ENCODE measurements at places on chromosomes 16 and 17. TPM values are rescaled to one million over a fixed set of nuclear protein-coding genes. Genes with fewer than 3 reads are reported as not detected.

DNA sequence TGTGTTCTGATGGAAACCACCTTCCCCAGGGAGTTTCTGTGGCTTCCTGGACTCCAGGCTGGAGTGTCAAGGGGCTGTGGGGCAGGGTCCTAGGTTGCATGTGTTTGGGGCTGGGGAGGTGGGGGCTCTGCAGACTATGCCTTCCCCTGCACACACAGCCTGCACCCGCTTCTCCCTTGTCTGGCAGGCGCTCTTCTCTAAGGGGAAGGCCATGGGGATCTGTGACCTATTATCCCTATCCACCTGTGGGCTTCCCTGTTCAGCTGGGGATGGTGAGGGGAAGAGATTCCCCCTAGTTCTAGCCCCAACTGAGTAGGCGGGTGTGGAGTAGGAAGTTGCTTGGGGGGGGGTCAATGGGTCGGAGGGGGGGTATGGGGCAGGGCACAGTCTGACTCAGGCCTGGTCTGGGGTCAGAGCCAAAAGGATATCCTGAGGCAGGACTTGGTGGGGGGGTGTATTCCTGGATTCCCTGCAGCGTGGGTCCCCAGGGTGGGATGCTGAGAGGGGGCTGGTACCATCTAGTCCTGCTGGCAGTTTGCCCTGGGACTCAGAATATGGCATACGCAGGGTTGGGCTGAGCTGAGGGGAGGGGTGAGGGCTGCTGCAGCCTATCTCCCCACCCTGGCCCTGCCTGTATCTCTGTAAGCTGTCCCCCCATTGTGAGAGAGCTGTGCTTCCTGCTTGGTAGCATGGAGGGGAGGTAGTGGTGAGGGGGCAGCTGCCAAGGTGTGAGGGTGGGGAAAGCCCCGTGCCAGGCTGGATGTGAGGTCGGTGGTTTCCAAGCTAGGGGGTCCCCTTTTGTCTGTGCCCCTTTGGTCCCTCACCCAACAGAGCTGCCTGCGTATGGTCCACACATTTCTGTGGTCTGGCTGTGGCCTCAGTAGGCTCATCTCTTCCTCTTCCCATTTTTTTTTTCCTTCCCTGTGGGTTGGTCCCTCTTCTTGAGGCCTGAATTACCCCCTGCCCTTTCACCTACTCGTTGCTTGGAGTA is 14.7 kb downstream of the RARA start:
- DNase-seq = peak; percentile 78

DNA sequence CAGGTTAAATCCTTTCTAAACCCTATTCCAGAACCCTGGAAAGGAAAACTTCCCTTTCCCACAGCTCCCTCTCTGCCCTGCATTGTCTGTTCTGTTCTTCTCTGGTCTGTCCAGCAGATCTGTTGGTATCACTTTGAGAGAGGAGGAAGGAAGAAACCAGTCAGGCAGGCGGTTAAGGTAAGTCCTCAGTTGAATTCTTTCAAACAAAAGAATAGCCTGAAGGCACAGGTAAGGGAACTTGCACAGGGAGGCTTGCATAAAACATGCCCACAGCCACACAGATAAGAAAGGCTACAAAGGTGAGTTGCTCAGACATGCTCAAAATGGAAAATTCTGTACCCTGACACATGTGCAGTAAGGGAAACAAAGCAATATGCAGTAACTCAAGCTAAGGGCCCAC is 595.7 kb upstream of the CDH5 start:
- no peak for DNase-seq

- DNase-seq = no peak
These were observed 23.0 kb downstream of the SLC35G3 start for GRCh38 chr17:35170968-35171771.

DNA sequence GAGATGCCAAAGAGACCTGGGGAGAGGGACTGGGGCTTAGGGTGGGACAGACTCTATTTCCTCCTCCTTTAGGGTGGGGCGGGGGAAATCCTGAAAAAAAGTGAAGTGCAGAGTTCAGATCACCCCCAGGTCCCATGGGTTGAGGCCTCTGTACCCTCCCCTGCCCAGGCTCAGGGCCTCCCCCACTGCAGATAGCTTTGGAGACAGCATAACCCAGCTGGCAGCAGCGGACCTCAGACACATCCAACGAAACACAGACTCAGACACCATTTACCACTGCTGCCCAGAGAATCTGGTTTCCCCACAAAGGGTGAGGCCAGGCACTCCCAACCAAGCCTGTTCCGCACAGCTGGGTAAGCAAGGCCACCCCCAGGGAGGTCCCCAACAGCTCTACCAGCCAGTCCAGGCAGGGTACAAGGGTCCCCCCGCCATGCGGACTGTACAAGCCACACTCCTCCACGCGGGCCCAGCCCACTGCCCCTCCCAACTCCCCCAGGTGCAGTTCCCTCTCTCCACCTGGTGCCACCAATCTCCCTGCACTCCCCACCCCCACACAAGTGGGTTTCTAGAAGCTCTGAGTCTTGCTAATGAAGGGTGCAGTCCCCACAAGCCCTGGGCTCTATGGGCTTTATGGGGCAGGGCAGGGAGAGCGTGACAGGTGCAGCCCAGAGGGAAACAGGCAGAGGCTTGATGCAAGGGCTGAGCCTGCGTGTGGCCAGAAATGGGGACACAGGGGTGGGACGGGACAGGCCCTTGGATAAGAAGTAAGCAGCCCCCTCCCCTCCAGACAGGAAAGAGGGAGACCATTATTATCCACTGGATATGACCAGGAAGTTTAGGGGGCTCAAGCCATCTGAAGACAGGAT is 8.9 kb downstream of the RHBDF2 start:
- DNase-seq = no peak

The NPIPA2 gene
- total RNA-seq = 3.7 TPM

The LUC7L3 gene
- total RNA-seq = 129 TPM

- DNase-seq = no peak
These were observed 170.2 kb downstream of the UTP18 start for GRCh38 chr17:51430591-51430990.

DNA sequence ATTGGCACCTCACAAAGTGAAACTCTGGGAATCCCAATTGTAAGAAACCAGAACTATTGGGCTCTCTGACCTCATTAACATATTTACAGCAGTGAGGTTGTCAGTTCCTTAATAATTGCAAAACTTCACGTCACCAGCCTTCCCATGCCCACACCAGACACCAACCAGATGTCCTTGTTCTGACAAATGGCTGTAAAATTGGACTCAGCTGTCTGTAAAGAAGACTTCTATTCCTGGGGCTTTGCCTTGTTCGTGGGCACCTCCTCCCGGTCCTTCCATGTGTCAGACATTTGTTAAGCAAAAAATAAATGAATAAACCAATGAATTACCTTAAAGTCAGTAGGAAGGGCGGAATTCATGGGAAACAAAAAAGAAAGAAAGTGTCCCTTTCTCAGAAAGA is 284.3 kb upstream of the CDH11 start:
- no peak for DNase-seq

- DNase-seq = no peak
These were observed 34.4 kb upstream of the ZNF750 start for GRCh38 chr17:82874011-82874835.

The MYL4 gene
- not detected for total RNA-seq

GRCh38 chr17:60148373-60148772 is 1.4 kb upstream of the CA4 start:
- DNase-seq = no peak

The GRB7 gene
- total RNA-seq = not detected

The GAST gene
- not detected for total RNA-seq

DNA sequence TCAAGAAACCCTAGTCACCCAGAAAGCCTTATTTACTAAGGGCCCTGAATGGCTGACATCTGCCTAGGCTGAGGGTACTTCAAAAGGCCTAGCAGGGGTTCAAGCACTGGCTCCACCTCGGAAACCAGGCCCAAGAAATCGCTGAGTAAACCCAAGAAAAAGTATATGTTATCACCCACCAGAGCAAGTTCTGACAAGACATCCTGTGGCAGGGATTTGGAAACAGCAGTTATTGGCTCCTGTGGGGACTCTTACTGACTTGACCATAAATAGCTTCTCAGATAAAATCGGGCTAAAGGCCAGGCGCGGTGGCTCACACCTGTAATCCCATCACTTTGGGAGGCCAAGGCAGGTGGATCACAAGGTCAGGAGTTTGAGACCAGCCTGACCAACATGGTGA is 12.2 kb downstream of the ATP6V0D1 start:
- no peak for DNase-seq

The NPIPA5 gene
- total RNA-seq = 13.9 TPM

DNA sequence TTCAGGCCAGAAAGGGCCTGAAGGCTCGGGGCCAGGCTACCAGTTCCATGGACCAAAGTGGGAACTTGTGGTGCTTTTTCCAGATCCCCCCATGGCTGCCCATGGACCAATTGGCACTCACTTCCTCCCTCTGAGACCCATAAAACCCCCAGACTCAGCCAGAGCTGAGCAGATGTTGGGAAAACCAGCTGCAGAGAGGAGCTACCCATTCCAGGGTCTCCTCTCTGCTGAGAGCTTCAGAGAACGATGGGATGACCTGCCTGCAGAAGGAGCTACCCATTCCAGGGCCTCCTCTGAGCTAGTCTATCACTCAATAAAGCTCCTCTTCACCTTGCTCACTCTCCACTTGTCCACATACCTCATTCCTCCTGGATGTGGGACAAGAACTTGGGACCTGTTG is 52.2 kb upstream of the MED9 start:
- DNase-seq = no peak

The HOXB9 gene
- total RNA-seq = not detected

DNA sequence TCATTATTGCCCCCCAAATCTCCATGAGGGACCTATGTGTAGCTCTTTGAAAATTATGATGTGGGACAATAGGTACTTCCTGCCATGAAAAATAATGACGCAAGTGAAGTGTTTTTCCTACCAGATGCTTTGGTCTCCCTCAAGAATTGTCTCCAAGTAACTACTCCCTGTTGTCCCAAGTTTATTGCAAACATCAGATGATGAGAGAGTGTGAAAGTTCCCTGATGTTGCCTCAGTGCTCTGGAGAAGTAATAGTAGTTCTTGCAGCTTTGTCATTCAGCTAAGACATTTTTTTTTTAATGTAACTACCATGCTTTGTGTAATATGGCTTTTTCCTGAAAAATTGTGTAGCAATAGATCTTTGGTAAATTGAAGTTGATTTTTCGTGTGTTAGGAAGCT is 20.1 kb downstream of the LPCAT2 start:
- DNase-seq = no peak

GRCh38 chr17:61967729-61968128 is 39.9 kb upstream of the INTS2 start:
- DNase-seq = no peak

DNA sequence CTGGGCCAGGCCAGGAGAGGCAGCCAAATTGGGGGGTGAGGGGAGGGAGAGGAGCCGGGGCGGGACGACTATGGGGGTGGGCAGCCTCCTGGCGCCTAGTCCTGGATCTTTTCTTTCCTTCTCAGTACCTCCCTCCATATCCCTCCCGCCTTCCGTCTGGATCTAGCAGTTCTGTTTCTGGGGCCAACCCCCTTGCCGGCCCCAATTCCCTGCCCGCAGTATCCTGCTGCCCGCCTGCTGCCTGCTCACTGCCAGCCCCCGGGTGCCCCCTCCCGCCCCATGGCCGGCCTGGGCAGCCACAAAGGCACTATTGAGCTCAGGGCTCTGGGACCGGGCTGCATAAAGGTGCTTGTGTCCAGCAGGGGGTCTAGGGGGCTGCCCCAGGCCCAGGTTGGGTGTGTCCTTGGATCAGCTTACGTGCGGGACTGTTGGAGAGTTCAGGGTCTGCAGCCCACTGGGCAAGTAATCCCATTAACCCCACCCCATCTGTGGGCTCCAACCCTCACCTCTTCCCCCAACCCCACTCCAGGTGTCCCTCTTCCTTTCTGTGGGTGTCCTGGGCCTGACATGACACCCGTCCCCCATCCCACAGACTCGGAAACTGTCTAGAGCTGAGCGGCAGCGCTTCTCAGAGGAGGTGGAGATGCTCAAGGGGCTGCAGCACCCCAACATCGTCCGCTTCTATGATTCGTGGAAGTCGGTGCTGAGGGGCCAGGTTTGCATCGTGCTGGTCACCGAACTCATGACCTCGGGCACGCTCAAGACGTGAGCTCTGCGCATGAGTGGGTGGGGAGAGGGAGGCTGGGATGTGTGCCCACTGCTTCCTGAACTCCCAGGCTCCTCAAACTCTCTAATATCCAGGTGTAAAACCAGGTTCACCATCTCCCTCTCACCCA is 2.0 kb downstream of the WNK4 start:
- DNase-seq = no peak

DNA sequence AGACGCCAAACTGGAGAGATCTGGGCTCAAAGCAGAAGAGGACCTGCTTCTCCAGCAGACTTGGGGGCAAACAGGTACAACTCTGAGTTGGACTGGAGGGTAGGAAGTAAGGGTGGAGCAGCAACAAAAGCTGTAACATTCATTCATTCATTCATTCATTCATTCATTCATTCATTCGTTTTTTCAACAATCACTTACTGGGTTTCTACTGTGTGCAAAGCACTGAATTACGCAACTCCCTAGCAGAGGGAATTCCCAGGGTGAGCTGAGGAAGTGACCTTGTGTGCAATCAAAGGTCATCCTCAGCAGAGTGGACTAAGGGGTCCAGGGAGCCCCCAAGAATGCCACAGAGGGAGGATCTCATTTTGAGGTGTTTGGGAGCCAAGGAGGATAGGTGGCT is 231.1 kb upstream of the SDK2 start:
- no peak for DNase-seq

DNA sequence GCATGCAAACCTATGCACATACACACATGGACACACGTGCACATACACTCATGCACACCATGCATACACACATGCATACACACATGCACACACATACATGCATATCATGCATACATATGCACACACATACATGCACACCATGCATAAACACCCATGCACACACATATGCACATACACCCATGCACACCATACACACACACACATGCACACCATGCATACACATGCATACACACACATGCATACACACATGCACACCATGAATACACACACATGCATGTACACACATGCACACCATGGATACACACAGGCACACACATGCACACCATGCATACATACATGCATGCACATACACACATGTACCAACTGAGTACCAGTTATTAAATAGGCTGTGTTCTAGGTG is 543.3 kb upstream of the EEF2KMT start:
- no peak for DNase-seq

DNA sequence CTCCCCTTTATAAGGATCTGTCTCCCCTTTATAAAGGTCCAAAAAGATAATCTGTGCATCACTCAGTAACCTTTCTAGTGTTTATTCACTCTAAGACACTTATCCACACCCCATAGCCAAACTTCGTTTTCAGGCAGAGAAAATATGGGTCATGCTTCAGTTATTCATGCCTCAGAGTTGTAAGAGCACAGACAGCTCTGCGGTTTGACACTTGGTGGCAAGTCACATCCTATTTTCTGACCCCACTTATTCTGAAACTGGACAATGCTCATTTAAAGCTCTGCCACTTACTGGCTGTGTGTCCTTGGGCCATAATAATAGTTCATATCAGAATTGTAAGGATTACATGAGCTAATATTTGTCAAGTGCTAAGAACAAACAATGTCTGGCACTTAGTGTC is 2.0 kb upstream of the KRTAP2-1 start:
- no peak for DNase-seq

GRCh38 chr17:43915559-43915958 is 8.2 kb upstream of the MPP2 start:
- no peak for DNase-seq

Measured in T-helper 17 cell (primary cell).